HFFc6 (cell line): ENCODE measurements at places on chromosomes 1 and 21.
A peak's percentile ranks its signal among the peaks of the same experiment; 100 is the strongest.

DNA sequence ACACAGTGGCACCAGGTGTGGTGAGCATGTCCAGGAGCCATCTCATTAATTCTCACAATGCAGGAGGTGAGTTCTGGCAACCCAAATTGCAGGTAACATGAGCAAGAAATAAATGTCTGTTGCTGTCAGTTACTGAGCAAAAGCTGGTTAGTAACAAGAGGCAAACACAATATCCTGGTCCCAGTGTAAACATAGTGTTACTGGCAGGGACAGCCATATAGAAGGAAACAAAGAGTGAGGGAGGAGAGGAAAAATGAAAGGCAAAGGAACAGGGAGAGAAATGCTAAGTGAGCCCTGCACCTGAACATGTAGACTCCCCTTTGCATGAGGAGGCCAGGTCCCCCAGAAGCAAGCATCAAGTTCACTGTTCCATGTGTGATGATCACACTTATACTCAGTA is 203.6 kb downstream of the TRABD2B start:
- no peaks in the 10 kb centered on the region for H3K36me3 ChIP-seq
- no peak overlapping the region for H3K4me3 ChIP-seq
- H3K27ac ChIP-seq, result no peak overlapping the region
- no peak for DNase-seq
- H3K27me3 ChIP-seq, result peaks cover 3% of the 10 kb centered on the region; the same call in 1 of the 2 replicates

GRCh38 chr1:230359992-230360668 is 66.0 kb downstream of the PGBD5 start:
- H3K4me3 ChIP-seq, result no peak overlapping the region; the same call in 1 of the 2 replicates
- peak overlapping the region; percentile 40 for H3K27ac ChIP-seq
- peaks cover 10% of the 10 kb centered on the region for H3K4me1 ChIP-seq
- H3K27me3 ChIP-seq, result peaks cover 6% of the 10 kb centered on the region
- H3K36me3 ChIP-seq, result no peaks in the 10 kb centered on the region

DNA sequence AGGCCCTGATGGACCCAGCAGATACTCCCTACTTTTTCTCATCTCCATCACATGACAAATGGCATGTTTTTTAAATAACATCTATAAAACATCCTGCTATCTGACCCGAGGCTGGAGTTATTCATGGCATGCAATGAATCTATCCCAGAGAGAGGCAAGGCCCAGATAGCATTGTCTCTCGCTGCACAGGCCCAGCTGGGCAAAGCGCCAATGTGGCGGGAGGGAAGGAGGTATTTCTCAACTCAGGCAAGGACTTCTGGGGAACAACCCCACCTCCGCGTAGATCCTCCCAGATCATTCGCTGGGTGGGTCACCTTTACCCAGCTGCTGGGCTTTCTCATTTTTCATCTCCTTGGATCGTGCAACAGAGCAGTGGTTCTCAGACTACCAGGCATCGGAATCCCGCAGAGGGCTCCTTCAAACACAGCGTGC is 59.8 kb downstream of the ERG start:
- DNase-seq, result peak; percentile 70
- H3K36me3 ChIP-seq, result no peaks in the 10 kb centered on the region
- H3K27ac ChIP-seq, result peak overlapping the region; percentile 50
- H3K27me3 ChIP-seq, result peaks cover 3% of the 10 kb centered on the region; the same call in 1 of the 2 replicates

GRCh38 chr1:212853658-212854057 is 4.4 kb upstream of the FLVCR1 start:
- DNase-seq, result no peak
- H3K4me1 ChIP-seq, result peaks cover 7% of the 10 kb centered on the region; the same call in 1 of the 2 replicates
- no peaks in the 10 kb centered on the region for H3K36me3 ChIP-seq
- H3K4me3 ChIP-seq, result no peak overlapping the region
- H3K27ac ChIP-seq, result no peak overlapping the region
- H3K27me3 ChIP-seq, result no peaks in the 10 kb centered on the region

- DNase-seq, result no peak
- peak overlapping the region; percentile 29; the same call in 1 of the 2 replicates for H3K4me3 ChIP-seq
- peaks cover 94% of the 10 kb centered on the region for H3K4me1 ChIP-seq
- H3K36me3 ChIP-seq, result peaks cover 45% of the 10 kb centered on the region
These were observed 27.3 kb downstream of the PRRX1 start for GRCh38 chr1:170691258-170691657.

DNA sequence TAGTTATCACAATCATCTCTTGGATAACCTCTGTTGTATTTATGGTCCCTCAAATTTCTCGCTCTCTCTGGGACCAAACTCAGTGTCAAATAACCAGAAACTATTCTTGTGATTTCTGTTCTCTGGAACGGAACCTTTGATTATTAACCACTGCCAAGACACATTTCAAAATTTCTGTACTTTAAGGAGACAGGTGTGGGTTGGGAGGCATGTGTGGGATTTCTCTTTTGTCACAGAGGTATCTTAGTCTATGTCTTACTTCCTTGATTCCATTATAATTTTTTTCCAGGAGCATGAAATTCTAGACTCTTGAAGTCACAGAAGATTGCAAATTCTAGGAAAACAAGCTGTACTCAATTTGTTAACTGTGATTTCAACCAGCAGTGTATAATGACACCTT is 919.0 kb upstream of the B3GALT2 start:
- H3K36me3 ChIP-seq, result no peaks in the 10 kb centered on the region
- H3K4me1 ChIP-seq, result no peaks in the 10 kb centered on the region

GRCh38 chr21:14683063-14683462 is 136.9 kb upstream of the SAMSN1 start:
- no peak overlapping the region for H3K4me3 ChIP-seq
- DNase-seq, result no peak
- peaks cover 4% of the 10 kb centered on the region; the same call in 1 of the 2 replicates for H3K27me3 ChIP-seq
- no peaks in the 10 kb centered on the region for H3K36me3 ChIP-seq

DNA sequence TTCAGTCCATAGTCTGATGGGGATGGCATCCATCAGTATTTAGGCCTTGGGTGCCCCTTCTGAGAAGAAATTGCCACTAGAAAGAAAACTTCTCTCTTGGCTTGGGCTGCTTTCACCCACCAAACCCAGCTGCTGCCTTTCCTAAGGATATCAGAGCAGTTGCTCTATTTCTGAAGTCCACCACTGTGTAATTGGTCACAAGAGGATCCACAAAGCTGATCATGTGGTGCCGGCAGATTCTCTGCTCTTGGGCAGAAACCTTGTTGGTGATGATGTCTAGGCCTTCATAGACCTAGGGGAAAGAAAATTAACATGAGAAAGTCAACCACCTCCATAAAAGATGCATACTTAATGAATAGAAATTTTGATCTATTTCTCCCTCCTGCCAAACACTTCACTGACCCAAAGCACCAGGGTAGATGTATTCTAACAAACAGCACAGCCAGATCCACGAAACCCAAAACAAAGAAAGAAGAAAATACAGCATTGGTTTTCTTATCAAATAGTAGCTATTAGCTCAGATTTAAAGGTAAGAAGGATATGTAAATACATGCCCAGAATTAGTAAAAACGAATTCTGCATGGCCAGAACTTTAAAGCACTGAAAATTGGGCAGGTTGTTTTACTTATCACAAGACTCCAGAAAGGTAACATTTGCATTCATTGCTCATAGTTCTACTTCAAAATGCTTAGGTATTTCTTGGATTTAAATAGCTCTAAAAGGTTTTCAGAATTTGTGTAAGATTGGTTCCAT is 26.0 kb downstream of the TRIT1 start:
- DNase-seq, result no peak
- peaks cover 16% of the 10 kb centered on the region; the same call in 1 of the 2 replicates for H3K4me1 ChIP-seq
- peaks cover 15% of the 10 kb centered on the region for H3K36me3 ChIP-seq
- no peaks in the 10 kb centered on the region for H3K27me3 ChIP-seq
- H3K27ac ChIP-seq, result no peak overlapping the region
- no peak overlapping the region for H3K4me3 ChIP-seq

DNA sequence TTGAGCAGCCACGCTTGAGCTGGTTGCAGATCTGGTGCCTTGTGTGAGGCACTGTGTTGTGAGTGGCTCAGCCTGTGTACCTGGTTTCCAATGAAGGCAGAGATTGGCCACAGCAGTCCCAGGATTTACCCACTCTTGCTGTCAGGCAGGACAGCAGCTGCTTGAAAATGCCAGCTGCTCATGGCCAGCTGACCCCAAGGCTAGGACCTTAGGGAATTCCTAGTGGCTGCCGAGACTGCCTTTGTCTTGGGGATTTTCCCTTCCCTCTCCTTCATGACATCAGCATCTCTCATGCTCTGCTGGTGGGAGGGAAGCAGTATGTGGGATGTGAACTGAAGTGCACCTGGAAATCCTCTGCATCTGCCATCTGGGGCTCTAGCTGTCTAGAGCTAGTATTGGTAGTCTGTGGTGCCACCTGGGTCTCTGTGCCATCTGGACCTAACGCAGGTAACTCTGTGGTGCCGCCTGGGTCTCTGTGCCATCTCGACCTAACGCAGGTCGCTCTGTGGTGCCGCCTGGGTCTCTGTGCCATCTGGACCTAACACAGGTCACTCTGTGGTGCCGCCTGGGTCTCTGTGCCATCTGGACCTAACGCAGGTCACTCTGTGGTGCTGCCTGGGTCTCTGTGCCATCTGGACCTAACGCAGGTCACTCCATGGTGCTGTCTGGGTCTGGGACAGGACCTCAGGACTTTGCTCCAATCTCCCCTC is 3.8 kb upstream of the LRRC47 start:
- peaks cover 29% of the 10 kb centered on the region for H3K4me1 ChIP-seq
- DNase-seq, result no peak
- H3K36me3 ChIP-seq, result peaks cover 5% of the 10 kb centered on the region
- H3K27ac ChIP-seq, result no peak overlapping the region

DNA sequence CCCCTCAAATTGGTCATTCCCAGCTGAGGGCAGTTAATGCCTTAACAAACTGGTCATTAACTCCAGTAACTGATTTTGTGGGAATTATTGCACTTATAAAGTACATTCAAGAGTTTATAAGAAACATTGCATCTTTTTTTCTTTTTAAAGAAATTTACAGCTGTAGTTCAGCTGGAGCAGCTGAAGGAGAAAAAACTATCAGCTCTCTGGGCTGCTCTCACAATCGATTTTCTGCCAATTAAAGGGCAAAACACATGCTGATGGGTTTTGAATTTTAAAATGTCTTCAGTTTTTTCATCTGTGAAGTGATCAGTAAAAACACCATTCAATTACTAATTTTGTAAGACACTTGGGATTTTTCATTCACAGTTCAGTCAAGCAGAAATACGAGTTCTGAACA is 74.7 kb downstream of the KIFAP3 start:
- DNase-seq, result no peak
- peaks cover 13% of the 10 kb centered on the region for H3K36me3 ChIP-seq
- peak overlapping the region; percentile 96 for H3K27ac ChIP-seq
- H3K4me1 ChIP-seq, result peaks cover 50% of the 10 kb centered on the region
- H3K4me3 ChIP-seq, result no peak overlapping the region

DNA sequence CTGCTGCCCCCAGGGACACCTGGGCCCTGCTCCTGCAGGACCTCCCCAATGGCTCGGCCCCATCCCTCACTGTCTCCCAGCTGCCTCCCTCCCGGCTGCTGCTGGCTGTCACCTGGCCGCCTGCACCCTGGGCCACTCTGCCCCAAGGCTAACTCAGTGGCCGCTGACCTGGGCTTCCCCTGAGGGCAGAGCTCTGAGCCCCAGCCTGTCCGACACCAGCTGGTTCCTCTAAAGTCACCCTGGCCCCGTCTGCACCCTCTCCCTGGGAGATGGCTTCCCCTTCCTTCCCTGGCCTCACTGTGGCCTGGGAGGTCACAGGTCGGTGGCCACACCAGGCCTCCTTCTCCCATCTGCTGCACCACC is 15.0 kb downstream of the ITGB2 start:
- H3K36me3 ChIP-seq, result no peaks in the 10 kb centered on the region
- H3K4me1 ChIP-seq, result no peaks in the 10 kb centered on the region
- H3K27me3 ChIP-seq, result peaks cover 13% of the 10 kb centered on the region
- no peak for DNase-seq
- H3K27ac ChIP-seq, result no peak overlapping the region
- H3K4me3 ChIP-seq, result no peak overlapping the region

DNA sequence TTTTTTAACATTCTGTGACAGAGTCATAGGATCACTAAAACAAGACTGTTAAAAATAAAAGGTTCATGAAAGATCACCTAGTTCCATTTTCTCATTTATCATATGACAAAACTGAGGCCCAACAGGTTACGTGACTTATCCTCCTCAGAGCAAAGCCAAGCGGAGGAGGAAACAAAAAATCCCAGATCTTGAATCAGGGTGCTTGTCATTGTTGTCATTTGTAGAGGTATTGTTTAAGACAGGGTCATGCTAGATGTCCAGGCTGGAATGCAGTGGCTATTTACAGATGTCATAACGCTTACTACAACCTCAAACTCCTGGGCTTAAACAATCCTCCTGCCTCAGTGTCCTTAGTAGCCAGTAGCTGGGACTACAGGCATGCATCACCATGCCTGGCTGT is 293.2 kb downstream of the DSCAM start:
- no peak overlapping the region for H3K27ac ChIP-seq
- peaks cover 9% of the 10 kb centered on the region for H3K36me3 ChIP-seq
- DNase-seq, result no peak
- H3K4me3 ChIP-seq, result no peak overlapping the region

- H3K27ac ChIP-seq, result peak overlapping the region; percentile 80
- peak overlapping the region; percentile 44 for H3K4me3 ChIP-seq
- H3K4me1 ChIP-seq, result peaks cover 38% of the 10 kb centered on the region
- DNase-seq, result no peak
- no peaks in the 10 kb centered on the region for H3K27me3 ChIP-seq
- H3K36me3 ChIP-seq, result peaks cover under 1% of the 10 kb centered on the region; the same call in 1 of the 2 replicates
These were observed 377.9 kb downstream of the LTN1 start for GRCh38 chr21:28614791-28615190.

GRCh38 chr1:248787430-248787829 is 31.9 kb upstream of the LYPD8 start:
- no peak overlapping the region for H3K4me3 ChIP-seq
- peaks cover 3% of the 10 kb centered on the region for H3K27me3 ChIP-seq
- H3K27ac ChIP-seq, result no peak overlapping the region
- no peaks in the 10 kb centered on the region for H3K36me3 ChIP-seq
- no peak for DNase-seq

DNA sequence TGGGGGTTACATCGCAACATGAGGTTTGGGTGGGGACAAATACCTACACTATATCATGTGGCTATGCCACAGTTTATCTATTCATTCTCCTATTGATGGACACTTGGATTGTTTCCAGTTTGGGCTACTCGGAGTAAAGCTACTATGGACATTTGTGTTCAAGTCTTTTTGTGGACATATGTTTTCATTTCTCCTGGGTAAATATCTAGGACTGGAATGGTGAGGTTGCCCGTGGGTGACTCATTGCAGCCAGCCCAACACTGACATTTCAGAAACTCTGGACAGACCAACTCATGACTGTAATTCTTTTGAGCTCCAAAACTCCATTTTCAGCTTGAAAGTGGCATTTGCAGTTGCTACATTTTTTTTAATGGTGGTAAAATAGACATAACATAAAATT is 82.7 kb downstream of the KAZN start:
- no peaks in the 10 kb centered on the region for H3K4me1 ChIP-seq
- no peak overlapping the region for H3K27ac ChIP-seq
- no peak for DNase-seq
- no peaks in the 10 kb centered on the region; the same call in 1 of the 2 replicates for H3K27me3 ChIP-seq
- no peak overlapping the region for H3K4me3 ChIP-seq

GRCh38 chr1:111792249-111792648 is 36.5 kb downstream of the DDX20 start:
- H3K4me3 ChIP-seq, result no peak overlapping the region
- DNase-seq, result no peak
- no peaks in the 10 kb centered on the region for H3K36me3 ChIP-seq
- H3K27me3 ChIP-seq, result peaks cover 22% of the 10 kb centered on the region
- H3K27ac ChIP-seq, result no peak overlapping the region
- H3K4me1 ChIP-seq, result peaks cover 5% of the 10 kb centered on the region; the same call in 1 of the 2 replicates

GRCh38 chr1:100661176-100661575 is 58.4 kb upstream of the VCAM1 start:
- no peak for DNase-seq
- no peaks in the 10 kb centered on the region for H3K4me1 ChIP-seq
- H3K27me3 ChIP-seq, result peaks cover 14% of the 10 kb centered on the region
